ENCODE measurements at places on chromosomes 6 and 20. TPM values are rescaled to one million over a fixed set of nuclear protein-coding genes. Genes with fewer than 3 reads are reported as not detected.
A peak's percentile ranks its signal among the peaks of the same experiment; 100 is the strongest.

- no peak for DNase-seq
Observed at GRCh38 chr6:170152124-170152926, 138.6 kb downstream of the DLL1 start.

GRCh38 chr20:64115171-64115911, 8.0 kb upstream of the NPBWR2 start:
- no peak for DNase-seq

- no peak for DNase-seq
Observed at GRCh38 chr20:54468082-54468481, 7.3 kb upstream of the DOK5 start.

DNA sequence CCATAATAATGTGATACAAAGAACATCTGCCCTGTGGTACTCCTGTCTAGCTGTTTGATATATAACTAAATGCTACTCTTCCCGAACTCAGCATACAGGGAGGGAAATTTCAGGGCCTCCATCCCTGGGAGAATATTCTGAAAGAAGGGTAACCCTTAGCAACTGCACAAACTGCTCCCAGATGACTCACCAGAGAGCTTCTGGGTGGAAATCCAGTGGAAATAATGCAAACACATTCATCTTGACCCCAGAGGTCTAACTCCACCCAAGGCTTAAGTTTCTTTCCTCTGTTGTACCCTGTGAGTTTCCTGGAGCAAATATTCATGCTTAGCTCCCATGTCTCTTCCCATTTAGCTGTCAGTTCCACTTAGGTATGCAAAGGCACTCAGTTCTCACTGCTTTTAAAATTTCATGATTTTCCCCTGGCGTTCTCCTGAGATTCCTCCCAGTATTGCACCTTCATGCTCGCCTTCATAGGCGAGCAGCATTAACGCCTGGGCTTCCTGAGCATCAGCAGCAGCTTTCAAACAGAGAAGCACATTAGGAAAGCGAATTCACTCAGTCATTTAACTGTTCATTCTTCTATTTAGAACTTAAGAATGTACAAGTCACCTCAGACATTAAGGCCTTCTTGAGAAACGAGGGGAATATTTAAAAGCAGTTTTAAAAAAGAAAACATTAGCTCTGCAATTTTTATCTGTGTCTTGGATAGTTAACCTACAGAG, 43.8 kb upstream of the LAMA4 start:
- DNase-seq = no peak

DNA sequence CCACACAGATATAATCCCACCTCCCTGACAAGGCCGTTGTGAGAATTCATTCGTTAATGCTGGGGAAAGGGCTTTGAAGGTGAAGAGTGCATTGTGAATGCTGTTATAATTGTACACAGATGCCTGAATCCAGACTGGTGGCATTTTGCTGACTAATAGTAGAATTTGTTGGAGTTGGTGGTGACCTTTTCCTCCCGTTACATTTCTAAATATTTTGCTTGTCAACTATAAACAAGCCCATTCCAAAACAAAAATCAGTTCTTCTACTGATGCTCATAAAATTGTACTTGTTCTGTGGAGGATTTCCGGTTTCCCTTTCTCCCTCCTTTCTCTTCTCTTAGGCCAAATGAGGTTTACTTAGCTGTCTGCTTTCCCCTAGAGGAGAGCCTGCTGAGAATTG, 253.1 kb upstream of the SUPT3H start:
- DNase-seq = no peak

- no peak for DNase-seq
Observed at GRCh38 chr20:19808498-19808897, 50.4 kb downstream of the RIN2 start.

GRCh38 chr6:140138311-140139010, 764.0 kb upstream of the CITED2 start:
- no peak for DNase-seq

- peak; percentile 41 for DNase-seq
Observed at GRCh38 chr6:10528158-10528981, 7.2 kb downstream of the GCNT2 start.

- no peak for DNase-seq
Observed at GRCh38 chr6:706146-706545, 13.2 kb upstream of the EXOC2 start.

- DNase-seq = no peak
Observed at GRCh38 chr6:117711369-117711768, 36.1 kb downstream of the NUS1 start.

- no peak for DNase-seq
Observed at GRCh38 chr20:57610261-57610952, 9.8 kb downstream of the ZBP1 start.

- no peak for DNase-seq
Observed at GRCh38 chr6:52361414-52361944, 472 bp upstream of the PAQR8 start.

DNA sequence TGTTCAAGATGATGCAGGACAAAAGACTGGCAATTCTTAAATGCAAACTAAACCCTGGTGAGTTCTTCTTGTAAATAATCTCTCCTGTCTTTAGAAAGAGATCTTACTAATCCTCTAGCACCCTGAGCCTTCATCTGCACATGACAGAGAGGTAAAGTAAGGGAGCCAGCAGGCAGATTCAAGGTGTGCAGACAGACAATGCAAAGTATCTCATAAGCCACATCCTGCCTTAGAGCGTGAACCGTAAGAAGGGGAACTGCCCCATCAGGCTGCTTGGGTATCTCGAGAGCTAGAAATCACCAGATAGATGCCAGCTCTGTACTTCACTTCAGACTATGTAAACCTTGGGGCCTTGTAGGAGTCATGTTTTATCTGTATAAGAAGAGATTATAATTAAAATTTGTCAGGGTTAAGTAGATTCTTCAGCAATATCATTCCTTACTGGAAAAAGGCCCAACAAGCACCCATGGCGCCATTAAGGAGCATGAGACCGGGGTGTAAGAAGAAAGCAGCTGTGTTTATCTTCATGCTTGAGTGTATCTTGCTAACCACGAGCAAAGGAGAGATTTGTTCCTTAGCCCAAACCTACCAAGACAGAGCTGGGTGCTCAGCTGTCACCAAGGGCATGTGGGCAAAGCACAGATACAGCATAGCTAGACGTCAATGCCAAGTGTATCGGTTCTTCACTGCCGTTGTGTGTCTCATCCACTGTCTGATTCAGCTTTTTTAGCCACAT, 24.4 kb downstream of the CNR1 start:
- DNase-seq = no peak

DNA sequence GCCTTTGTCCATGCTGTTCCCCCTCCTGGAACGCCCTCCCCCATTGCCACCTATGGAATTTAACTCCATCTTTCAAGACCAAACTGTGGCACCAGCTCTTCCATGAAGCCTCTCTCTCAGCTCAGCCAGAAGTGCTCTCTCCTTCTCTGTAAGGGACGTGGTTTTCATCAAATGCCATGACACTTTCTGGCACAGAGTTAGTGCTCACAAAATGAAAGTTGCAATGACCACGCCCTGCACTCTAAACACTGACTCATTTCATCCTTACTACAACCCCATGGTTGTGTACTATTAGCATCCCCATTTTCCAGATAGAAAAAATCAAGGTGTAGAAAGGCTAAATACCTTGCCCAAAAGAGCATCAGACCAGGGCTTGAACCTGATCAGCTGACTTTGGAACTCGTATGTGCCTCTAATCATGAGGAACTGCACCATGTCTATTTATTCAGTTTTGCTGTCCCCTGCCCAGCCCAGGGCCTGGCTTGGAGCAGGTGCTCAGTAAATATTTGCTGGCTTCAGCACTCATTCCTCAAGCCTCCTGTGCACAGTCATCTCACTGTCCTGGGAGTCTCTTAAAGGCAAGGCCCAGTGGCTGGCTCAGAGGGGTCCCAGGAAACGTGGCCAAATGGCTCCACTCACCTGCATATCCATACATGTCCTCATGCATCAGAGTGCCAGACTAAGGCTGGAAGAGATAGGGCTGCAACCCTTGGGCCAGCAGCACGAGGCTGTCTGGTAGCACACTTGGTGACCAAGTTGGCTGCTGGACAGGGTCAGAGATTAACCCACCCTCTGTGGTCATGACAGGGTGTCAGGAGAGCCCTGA, 77.9 kb downstream of the MRPL14 start:
- DNase-seq = peak; percentile 16

GRCh38 chr6:158560836-158561320, 987 bp downstream of the TMEM181 start:
- no peak for DNase-seq

DNA sequence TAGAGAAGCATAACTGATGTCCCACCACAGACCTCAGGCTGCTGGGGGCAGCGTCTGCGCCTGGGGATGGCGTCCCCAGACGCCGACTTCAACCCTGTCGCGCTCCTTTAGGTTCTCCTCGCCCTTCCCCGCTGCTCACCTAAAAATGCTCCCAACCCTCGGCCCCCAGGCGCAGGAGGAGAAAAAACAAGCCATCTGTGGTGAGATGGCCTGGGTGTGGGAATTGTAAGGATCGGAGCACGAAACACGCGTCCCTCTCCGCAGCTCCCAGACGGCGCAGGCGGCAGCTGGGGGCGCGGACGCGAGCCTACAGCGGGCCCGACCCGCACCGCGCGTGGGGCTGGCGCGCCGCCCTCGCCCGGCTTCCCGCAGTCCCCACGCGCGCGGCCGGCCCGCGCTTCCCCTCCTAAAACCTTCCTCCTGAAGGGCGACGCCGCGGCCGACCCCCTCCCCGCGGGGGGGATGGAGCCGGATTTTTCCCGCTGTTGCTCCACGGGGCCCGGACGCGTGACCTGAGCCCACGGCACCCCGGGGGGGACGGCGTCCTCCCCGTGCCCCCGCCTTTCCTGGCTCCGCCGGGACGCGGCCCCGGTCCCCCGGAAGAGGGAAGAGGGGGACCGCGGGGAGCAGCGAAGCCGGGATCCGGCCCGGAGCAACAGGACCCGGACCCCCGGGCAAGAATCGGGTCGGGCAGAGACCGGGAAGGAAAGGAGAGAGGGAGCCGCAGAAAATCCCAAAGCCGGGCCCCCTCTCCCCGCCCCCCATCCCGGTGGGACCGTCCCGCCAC, 611 bp downstream of the EPB41L2 start:
- no peak for DNase-seq

GRCh38 chr6:42428326-42429041, 23.2 kb downstream of the TRERF1 start:
- DNase-seq = no peak

GRCh38 chr20:60715172-60715571, 536.9 kb upstream of the CDH4 start:
- DNase-seq = no peak

DNA sequence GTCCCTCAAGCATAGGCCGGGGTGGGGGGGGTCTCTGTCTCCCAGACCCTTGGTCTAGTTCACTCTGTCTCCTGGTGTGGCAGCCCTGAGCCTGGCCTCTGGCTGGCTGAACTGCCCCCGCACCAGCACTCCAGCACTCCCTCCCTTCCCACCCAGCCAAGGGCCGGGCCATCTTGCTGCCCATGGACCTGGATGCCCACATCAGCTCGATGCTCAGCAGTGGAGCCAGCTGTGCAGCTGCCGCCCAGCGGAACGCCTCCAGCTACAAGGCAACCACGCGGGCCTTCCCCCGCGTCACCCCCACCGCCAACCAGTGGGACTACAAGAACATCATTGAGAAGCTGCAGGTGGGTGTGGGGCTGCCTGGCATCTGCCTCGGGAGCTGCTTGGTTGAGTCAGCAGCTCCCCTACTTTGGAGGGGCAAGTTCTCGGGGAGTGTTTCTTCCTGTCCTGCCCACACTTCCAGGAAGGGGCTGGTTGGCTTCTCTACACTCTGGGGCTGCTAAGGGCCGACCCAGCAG, 28.4 kb downstream of the UQCC2 start:
- peak; percentile 12 for DNase-seq

The POM121L2 gene
- total RNA-seq = not detected

The DYNLRB1 gene
- 92.0 TPM for total RNA-seq

The ACTL10 gene
- 3.7 TPM for total RNA-seq

The PRIM2 gene
- 38.0 TPM for total RNA-seq

The CLDN20 gene
- total RNA-seq = 0.29 TPM

The LTB gene
- total RNA-seq = 270 TPM

The MUC21 gene
- total RNA-seq = not detected

The HLA-DQB1 gene
- 4.7 TPM for total RNA-seq

The EYA4 gene
- total RNA-seq = not detected

The CCN2 gene
- total RNA-seq = not detected

The ULBP2 gene
- 0.65 TPM for total RNA-seq

Data from activated T-helper 1 cell treated with anti-CD3 and anti-CD28 coated beads, Interleukin-12 subunit alpha, Interleukin-12 subunit beta, Interleukin-2, Interleukin-4 antibody, amounts not matched to agents 30 ng/mL and 10 ng/mL and 1 ng/mL, durations not matched to agents 14 hours and 24 hours and 36 hours (primary cell).